Natural killer cell (primary cell): ENCODE measurements at places on chromosomes 12 and 14.

GRCh38 chr12:124506145-124506831, 61.1 kb downstream of the NCOR2 start:
- no peaks in the 10 kb centered on the region for H3K36me3 ChIP-seq
- peaks cover 36% of the 10 kb centered on the region for H3K4me1 ChIP-seq
- no peak for DNase-seq
- H3K27ac ChIP-seq: no peak overlapping the region
- H3K27me3 ChIP-seq: no peaks in the 10 kb centered on the region

DNA sequence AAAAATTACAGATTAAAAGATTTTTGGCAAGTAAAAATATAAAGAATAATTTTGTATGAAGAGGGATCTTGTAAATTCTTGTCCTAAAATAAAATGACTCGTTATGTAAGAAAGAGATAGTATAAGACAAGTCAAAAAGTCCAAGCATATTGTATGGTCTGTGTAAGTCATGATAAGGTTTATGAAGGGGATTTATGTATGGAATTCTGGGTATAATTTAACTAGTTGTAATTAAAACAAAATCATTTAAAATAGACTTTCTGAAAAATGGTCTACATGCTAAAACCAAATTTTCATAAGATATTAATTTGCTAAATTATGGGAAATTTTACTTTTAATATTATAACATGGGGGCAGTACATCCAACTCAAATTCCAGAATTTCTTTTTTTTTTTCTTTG, 17.6 kb upstream of the PEX5 start:
- no peak overlapping the region for H3K4me3 ChIP-seq
- H3K36me3 ChIP-seq: no peaks in the 10 kb centered on the region
- DNase-seq: no peak
- H3K27ac ChIP-seq: no peak overlapping the region
- no peaks in the 10 kb centered on the region for H3K4me1 ChIP-seq

DNA sequence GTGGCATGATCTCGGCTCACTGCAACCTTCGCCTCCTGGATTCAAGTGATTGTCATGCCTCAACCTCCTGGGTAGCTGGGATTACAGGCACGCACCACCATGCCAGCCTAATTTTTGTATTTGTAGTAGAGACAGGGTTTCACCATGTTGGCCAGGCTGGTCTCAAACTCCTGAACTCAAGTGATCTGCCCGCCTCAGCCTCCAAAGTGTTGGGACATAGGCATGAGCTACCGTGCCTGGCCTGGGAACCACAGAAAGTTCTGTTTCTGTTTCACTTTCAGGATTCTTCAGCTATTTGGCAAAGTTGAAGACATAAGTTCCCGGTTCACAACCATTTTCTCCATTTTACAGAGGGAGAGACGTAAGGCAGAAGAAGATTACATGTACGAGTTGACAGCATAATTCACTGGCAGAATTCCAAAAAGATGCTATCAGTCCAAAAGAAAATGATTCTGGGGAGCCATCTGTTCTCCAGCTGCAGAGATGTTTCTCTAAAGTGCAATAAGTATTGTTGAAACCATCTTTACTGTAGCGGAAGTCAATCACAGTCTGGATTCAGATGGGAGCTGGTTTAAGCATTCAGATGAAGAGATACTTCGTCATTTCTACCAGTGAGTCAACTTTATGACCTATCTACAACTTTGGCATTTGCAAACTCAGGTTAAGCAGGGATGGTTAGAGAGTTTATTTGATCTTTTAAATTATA, 8.1 kb upstream of the RNF34 start:
- H3K4me3 ChIP-seq: no peak overlapping the region
- DNase-seq: no peak
- peak overlapping the region; percentile 37 for H3K27ac ChIP-seq
- H3K27me3 ChIP-seq: no peaks in the 10 kb centered on the region
- peaks cover 7% of the 10 kb centered on the region for H3K4me1 ChIP-seq

- H3K27me3 ChIP-seq: no peaks in the 10 kb centered on the region
- peak overlapping the region; percentile 88 for H3K4me3 ChIP-seq
- H3K4me1 ChIP-seq: peaks cover 14% of the 10 kb centered on the region
- H3K27ac ChIP-seq: peak overlapping the region; percentile 87
- H3K36me3 ChIP-seq: no peaks in the 10 kb centered on the region
These were observed 2.8 kb upstream of the ARID2 start for GRCh38 chr12:45726603-45727300.

GRCh38 chr12:50720085-50720484, 43.8 kb upstream of the ATF1 start:
- H3K36me3 ChIP-seq: peaks cover 60% of the 10 kb centered on the region
- DNase-seq: no peak
- no peaks in the 10 kb centered on the region for H3K27me3 ChIP-seq
- H3K4me3 ChIP-seq: no peak overlapping the region
- H3K4me1 ChIP-seq: no peaks in the 10 kb centered on the region

GRCh38 chr14:63134801-63135200, 69.4 kb upstream of the RHOJ start:
- H3K27me3 ChIP-seq: no peaks in the 10 kb centered on the region
- H3K4me1 ChIP-seq: no peaks in the 10 kb centered on the region
- no peak for DNase-seq
- H3K27ac ChIP-seq: no peak overlapping the region
- H3K36me3 ChIP-seq: no peaks in the 10 kb centered on the region

GRCh38 chr14:41986083-41986645, 379.5 kb downstream of the LRFN5 start:
- no peak overlapping the region for H3K27ac ChIP-seq
- no peak overlapping the region for H3K4me3 ChIP-seq
- no peaks in the 10 kb centered on the region for H3K27me3 ChIP-seq
- DNase-seq: no peak
- H3K4me1 ChIP-seq: no peaks in the 10 kb centered on the region
- no peaks in the 10 kb centered on the region for H3K36me3 ChIP-seq

GRCh38 chr12:51591016-51591901, at the start of gene SCN8A:
Gene SCN8A, plus strand, starts transcription at chr12:51591233. Its CDS starts 71,585 bp downstream, at chr12:51662818.
- DNase-seq: peak; percentile 30
- peak within 1 kb of the TSS; percentile 34 for H3K4me3 ChIP-seq
- peaks cover 12% of the 10 kb centered on the region for H3K27me3 ChIP-seq
- H3K27ac ChIP-seq: no peak within 1 kb of the TSS
- H3K36me3 ChIP-seq: no peaks in the 10 kb centered on the region

- H3K36me3 ChIP-seq: no peaks in the 10 kb centered on the region
- H3K4me3 ChIP-seq: no peak overlapping the region
- H3K27me3 ChIP-seq: no peaks in the 10 kb centered on the region
- no peak overlapping the region for H3K27ac ChIP-seq
These were observed 17.4 kb downstream of the LRP6 start for GRCh38 chr12:12249216-12250050.

DNA sequence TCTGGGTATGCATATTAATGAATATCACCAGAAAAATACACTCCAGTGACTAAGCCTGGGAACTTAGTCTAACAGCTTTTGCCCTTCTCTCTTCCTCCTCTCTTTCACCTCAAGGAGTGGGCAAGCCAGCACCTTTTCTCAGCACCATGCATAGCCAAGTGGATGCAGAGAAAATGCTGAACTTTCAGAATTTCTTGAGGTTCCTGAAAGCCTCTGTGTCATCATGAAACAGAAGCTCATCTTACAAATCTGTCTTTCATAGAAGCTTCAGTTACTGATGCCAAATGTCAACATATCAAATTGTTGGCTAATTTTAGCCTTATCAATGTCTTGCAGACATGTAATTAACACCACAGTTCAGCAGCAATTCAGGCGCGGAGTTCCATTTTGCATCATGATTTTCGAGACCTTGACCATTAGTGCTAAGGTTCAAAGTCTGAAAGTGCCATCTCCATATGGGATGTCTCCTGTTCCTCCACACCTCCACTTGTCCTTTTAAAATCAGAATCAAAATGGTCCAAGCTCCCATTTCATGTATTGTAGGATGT, 51.1 kb upstream of the RPH3A start:
- H3K4me3 ChIP-seq: no peak overlapping the region
- DNase-seq: no peak
- H3K27me3 ChIP-seq: no peaks in the 10 kb centered on the region
- no peaks in the 10 kb centered on the region for H3K36me3 ChIP-seq
- H3K4me1 ChIP-seq: no peaks in the 10 kb centered on the region

GRCh38 chr12:43676183-43676813, 82.3 kb downstream of the PUS7L start:
- no peak overlapping the region for H3K4me3 ChIP-seq
- no peak overlapping the region for H3K27ac ChIP-seq
- no peaks in the 10 kb centered on the region for H3K36me3 ChIP-seq
- DNase-seq: peak; percentile 31

DNA sequence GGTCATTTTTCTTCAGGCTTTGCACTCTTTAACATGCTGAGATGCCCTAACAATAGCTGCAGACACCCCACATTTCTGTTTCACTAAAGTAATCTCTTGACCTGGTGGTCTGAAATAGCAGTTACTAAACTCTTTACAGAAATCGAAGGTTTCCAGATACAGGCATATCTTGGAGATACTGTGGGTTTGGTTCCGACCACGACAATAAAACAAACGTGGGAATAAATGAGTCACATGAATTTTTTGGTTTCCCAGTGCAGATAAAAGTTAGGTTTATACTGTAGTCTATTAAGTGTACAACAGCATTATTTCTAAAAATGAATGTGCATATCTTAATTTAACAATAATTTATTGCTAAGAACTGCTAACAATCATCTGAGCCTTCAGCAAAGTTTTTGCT, 208.7 kb downstream of the EGLN3 start:
- DNase-seq: no peak
- H3K27ac ChIP-seq: no peak overlapping the region
- H3K4me1 ChIP-seq: no peaks in the 10 kb centered on the region

GRCh38 chr14:92254786-92255185, 68.2 kb upstream of the SLC24A4 start:
- no peak overlapping the region for H3K27ac ChIP-seq
- peaks cover 25% of the 10 kb centered on the region for H3K27me3 ChIP-seq
- no peak for DNase-seq
- no peak overlapping the region for H3K4me3 ChIP-seq
- H3K4me1 ChIP-seq: peaks cover 19% of the 10 kb centered on the region

- H3K4me1 ChIP-seq: no peaks in the 10 kb centered on the region
- no peak for DNase-seq
- no peaks in the 10 kb centered on the region for H3K36me3 ChIP-seq
- no peak overlapping the region for H3K27ac ChIP-seq
These were observed 133.0 kb downstream of the BTG1 start for GRCh38 chr12:92012691-92013090.

- H3K27ac ChIP-seq: no peak overlapping the region
- no peak overlapping the region for H3K4me3 ChIP-seq
These were observed 185.5 kb upstream of the PRMT8 start for GRCh38 chr12:3305464-3305863.

GRCh38 chr12:67352682-67353081, 83.5 kb downstream of the CAND1 start:
- H3K36me3 ChIP-seq: no peaks in the 10 kb centered on the region
- no peak for DNase-seq
- H3K27ac ChIP-seq: no peak overlapping the region
- H3K4me1 ChIP-seq: no peaks in the 10 kb centered on the region

DNA sequence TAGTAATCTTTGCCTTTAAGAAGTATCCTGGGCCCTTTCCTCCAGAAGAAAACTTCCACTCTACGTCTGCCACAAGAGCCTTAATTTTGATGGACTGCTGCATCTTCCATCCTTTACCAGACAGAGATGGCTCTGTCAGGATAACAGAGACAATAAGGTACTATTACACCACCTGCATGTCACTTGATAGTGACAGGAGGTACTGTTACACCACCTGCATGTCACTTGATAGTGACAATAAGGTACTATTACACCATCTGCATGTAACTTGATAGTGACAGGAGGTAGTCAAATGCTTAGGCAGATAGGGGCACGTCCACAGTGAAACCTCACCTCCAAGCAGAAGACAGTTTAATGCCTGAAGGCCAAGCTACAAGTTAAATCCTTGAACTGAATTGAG, 13.9 kb downstream of the OR6C74 start:
- H3K36me3 ChIP-seq: no peaks in the 10 kb centered on the region
- no peaks in the 10 kb centered on the region for H3K4me1 ChIP-seq
- no peak for DNase-seq
- H3K27ac ChIP-seq: no peak overlapping the region
- H3K27me3 ChIP-seq: peaks cover 2% of the 10 kb centered on the region

- no peak overlapping the region for H3K4me3 ChIP-seq
- no peak overlapping the region for H3K27ac ChIP-seq
These were observed 275.5 kb upstream of the TMEM132C start for GRCh38 chr12:127991485-127991884.

DNA sequence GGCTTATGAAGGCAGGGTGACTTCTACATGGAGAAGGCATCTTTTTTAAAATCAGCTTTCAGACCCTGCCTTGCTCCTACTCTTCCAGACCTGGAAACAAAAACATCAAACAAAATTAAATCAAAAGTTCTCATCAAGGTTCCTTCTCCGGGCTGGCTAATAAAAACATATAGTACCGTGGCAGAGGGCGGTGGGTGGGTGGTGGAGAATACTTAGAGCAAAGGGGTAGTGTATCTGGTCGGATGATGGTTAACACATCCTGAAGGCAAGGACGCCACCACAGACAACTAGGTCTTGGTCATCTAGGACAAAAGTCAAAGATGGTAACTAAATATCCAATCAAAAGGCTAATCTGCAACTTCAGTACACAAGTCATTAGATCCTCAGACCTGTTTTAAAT, 1.8 kb downstream of the DAD1 start:
- H3K27ac ChIP-seq: peak overlapping the region; percentile 97
- no peak overlapping the region for H3K4me3 ChIP-seq
- no peak for DNase-seq

DNA sequence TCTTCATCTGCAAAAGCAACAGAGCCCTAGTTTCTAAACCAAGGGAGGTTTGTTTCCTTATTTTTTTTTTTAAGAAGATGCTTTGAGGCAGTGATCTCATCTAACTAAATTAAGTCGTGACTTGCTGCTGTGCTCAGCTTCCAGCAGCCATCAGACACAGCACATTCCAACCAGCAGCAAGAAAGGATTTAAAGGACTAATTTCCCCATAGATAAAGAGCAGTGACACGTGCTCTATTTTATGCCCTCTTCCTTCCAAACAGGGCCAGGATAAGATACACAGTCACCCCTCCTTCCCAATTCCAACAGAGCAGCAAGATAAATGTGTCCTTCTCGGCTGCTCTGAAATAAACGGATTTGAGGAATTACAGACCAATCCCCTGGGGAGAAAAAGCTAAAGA, 81.7 kb downstream of the PRKAB1 start:
- no peak overlapping the region for H3K4me3 ChIP-seq
- no peaks in the 10 kb centered on the region for H3K27me3 ChIP-seq
- no peak for DNase-seq
- H3K4me1 ChIP-seq: no peaks in the 10 kb centered on the region
